Cardiac fibroblast (primary cell): ENCODE measurements at places on chromosomes 4 and X.
A peak's percentile ranks its signal among the peaks of the same experiment; 100 is the strongest.

DNA sequence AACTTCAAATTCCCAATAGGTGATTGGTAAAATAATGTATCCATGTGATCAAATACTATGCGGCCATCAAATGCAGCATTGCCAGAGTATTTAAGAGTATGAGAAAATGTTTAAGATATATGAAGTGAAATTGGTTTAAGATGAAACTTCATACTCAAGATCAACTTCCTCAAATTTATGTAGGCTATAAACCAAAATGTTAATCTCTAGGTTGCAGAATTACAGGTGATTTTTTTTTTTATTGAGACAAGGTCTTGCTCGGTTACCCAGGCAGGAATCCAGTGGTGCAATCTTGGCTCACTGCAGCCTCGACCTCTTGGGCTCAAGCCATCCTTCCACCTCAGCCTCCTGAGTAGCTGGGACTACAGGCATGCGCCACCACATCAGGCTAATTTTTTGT, 25.3 kb downstream of the ACSL4 start:
- no peak for DNase-seq

- peak; percentile 78 for DNase-seq
Measured at GRCh38 chrX:68832101-68832416, 3.2 kb downstream of the EFNB1 start.

DNA sequence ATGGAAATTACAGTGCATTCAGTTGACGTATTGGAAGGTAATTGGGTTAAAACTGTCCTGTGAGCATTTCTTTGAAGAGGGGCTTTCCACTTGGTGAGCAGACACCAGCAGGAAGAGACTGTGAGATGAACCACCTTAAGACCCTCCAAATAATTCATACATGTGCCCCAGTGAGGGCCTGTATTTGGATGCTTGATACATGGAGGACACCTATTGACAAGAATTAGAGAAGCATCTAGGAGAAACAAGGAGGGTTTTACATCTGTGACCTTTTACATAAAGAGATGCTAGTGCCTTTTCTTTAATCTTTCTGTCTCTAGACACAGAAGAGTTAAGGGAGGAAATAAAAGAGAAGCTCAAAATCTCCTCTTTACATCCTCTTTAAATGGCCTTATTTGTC, 1115.3 kb upstream of the IGFBP7 start:
- DNase-seq, result no peak

- DNase-seq, result peak; percentile 77
Measured at GRCh38 chrX:71989768-71990426, 79.3 kb downstream of the NHSL2 start.

DNA sequence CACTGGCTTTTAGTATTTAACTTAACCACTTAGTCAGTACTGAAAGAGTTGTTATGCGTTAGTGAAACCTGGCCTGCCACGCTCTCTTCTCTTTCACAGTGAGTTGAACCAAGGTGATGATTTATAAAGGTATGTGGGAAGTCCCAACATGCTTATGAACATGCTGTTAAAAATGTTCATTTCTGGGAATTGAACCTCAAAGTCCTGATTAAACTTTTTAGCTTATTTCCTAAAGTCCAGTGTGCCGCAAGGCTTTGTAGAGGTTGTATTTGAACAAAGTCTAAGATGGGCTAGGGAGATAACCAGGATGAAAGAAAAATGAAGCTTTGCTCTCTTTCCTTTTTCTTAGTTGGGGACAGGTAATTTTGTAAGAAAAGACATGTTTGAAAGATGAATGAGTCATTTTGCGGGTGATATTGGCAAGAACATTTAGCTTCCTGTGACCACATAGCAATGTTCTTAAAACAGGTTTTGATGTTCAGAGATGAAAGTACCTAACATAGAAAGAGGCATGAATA, 270.3 kb downstream of the DTHD1 start:
- DNase-seq, result no peak
